ENCODE measurements at places on chromosomes 2 and 18.

DNA sequence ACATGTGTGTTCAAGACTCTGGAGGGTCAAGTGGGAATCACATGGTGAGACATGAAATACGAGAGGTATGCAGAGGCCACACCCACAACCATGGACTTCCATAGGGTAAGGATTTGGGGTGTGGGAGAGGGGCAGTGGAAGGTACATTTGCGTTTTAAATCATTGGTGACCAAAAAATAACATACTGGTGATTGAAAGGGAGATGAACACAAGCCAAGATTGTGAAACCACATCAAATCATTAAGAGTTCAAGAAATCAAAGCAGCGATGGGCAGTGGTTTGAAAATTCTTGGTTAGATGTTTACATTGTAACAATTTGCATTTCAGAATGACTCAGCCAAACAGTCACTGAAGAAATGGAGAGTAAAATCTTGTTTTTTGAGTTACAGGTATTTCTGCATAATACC lies 1.9 kb upstream of the CABYR start:
- DNase-seq: no peak

GRCh38 chr18:49365346-49365745 lies 95.1 kb downstream of the DYM start:
- no peak for DNase-seq

DNA sequence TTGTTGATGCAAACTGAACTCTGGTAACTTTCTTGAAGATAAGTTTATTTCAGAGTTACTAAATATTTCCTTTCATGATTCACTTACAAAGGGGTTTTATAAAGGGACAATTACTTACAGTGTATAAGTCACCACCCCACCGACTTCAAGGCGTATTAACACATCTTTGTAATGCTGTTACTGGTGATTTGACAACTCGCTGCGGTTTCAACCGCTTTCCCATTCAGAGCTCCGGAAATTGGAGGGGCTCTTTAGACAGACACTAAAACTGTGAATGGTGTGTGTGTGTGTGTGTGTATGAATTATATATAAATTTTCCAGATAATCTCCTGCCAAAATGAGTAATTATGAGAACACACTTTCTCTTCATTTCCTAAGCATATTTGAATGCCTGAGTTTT lies 4.9 kb downstream of the TM4SF20 start:
- DNase-seq: no peak

- no peak for DNase-seq
Measured at GRCh38 chr2:169366066-169366465, 3.7 kb upstream of the LRP2 start.

- DNase-seq: no peak
Measured at GRCh38 chr2:794554-795241, 117.5 kb upstream of the TMEM18 start.

- DNase-seq: no peak
Measured at GRCh38 chr2:123493687-123494086, 531.4 kb upstream of the CNTNAP5 start.

DNA sequence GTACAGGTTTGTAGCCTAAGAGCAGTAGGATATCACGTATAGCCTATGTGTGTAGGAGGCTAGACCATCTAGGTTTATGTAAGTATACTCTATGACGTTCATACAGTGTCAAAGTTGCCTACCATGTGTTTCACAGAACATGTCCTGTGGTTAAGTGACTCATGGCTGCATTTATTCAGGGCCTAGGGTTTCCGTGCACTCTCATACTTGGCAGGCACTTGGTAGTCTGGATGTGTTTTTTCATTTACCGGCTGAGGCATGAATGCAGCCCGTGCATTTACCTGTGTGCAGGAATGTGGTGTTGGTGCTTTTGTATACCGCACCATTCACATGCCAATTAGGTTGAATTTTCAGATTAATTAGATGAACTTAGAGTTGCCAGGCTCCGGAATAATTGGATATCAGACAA lies 43.4 kb downstream of the MYL12B start:
- DNase-seq: no peak

GRCh38 chr2:139969323-139969722 lies 1189.1 kb upstream of the NXPH2 start:
- no peak for DNase-seq
